GF-D8 (cell line): ENCODE measurements at places on chromosomes 13 and 19.

DNA sequence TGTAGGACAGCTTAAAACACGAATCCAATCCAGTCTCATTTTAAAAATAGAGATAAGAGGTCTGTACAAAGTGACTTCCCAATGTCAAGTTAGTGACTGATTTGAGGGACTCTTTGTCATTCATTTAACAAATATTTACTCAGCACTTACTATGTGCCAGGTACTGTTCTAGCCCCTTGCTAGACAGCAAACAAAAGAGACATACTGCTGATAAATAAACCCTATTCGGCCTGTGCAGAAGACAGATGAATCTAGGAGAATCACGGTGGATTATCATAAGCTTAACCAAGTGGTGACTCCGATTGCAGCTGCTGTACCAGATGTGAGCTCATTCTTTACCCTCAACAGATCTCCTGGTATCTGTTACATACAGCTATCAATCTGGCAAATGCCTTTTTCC is 6.4 kb upstream of the ELF1 start:
- no peak for DNase-seq

DNA sequence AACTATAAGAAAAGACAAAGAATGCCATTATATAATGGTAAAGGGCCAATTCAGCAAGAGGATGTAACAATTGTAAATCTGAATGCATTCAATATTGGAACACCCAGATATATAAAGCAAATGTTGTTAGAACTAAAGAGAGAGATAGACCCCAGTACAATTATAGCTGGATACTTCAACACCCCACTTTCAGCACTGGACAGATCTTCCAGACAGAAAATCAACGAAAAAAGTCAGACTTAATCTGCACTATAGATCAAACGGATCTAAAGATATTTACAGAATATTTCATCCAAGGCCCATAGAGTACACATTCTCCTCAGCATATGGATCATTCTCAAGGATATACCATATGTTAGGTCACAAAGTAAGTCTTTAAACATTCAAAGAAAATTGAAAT is 194.6 kb upstream of the DACH1 start:
- no peak for DNase-seq

DNA sequence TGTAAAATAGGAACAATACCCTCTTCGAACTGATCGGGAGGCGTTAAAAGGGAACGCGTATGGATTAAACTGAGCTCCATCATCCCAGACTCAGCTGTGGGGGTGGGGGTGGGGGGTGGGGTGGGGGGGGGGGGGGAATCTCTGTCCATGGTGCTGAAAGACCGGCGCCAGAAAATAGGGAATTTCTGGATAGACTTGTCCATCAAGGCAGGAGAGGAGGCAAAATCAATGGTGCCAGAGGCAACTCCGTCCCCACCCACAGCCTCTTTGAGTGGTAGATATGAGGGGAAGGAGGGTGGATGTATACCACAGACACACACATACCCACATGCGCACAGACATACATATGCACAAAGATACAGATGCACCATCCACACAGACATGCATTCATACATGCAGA is 37.4 kb downstream of the ZNF787 start:
- no peak for DNase-seq

DNA sequence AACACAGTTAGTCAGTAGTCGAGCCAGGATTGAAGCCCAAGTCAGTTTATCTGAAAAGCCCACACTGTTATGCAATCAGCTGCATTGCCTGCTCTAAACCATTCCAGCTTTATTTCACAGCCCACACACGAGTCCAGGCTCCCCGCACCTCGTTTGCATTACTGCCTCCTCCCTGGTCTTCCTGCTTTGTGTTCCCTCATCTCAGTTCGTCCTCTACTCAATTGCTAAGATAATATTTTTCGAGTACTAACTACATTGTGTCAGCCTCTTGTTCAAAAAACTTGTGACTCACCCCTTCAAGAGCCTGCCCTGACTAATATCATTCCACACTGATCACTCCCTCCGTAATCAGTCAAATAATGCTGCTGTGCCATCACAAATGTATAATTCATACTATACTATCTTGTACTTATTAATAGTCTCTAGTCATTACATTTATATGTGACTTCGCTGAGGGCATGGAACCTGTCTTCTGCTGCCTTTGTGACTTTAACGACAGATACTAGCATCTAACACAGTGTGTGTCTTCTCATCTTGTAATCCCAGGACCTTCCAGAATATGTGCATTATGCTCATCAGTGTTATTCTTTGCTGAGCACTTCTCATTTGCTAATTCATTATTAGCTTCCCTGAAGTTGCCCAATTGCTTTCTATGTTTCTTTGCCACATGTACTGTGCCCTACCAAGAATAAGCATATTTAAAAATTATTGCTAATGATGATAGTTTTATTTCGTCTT is 26.2 kb upstream of the WDFY2 start:
- DNase-seq, result no peak

- DNase-seq, result no peak
Observed at GRCh38 chr13:37701306-37701705, 102.7 kb upstream of the POSTN start.

- no peak for DNase-seq
Observed at GRCh38 chr19:40383668-40384248, 6.2 kb downstream of the HIPK4 start.

DNA sequence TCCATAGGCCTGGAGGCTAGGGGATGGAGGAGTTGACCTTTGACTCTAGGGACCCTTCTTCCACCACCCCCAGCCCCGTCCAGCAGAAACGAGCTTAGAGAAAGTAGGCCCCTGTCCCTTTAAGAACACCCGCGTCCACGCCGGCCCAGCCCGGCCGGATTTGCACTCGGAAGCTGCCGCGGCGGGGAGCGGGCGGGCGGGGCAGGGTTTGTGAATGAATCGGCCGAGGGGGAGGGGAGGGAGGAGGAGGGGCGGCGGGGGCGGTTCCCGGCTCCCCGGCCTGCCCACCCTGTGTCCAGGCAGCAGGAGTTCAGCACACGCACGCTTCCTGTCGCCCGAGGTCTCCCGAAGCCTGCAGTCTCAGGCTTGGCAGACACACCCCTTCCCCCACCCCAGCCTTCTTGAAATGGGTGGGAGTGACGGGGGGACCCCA is 1.5 kb downstream of the UNC13A start:
- DNase-seq, result no peak

GRCh38 chr19:40442328-40443130 is 1.6 kb downstream of the SERTAD3 start:
- no peak for DNase-seq

DNA sequence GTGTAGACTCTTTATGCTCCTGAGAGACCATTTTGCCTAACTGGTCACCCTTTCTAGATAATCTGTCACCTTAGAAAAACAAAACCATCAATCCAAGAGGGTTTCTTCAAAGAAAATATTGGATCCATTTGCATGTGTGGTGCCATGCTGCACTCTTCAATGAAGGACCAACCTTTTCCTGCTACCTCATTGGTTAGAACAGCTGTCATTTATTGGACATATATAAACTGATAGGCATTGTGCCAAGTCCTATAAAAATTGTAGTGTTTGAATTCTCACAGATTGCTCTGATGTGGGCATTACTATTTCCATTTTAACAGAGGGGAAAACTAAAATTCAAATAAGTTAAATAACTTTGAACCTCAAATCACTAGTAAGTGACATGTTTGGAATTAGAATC is 333.2 kb downstream of the MYO16 start:
- DNase-seq, result no peak

DNA sequence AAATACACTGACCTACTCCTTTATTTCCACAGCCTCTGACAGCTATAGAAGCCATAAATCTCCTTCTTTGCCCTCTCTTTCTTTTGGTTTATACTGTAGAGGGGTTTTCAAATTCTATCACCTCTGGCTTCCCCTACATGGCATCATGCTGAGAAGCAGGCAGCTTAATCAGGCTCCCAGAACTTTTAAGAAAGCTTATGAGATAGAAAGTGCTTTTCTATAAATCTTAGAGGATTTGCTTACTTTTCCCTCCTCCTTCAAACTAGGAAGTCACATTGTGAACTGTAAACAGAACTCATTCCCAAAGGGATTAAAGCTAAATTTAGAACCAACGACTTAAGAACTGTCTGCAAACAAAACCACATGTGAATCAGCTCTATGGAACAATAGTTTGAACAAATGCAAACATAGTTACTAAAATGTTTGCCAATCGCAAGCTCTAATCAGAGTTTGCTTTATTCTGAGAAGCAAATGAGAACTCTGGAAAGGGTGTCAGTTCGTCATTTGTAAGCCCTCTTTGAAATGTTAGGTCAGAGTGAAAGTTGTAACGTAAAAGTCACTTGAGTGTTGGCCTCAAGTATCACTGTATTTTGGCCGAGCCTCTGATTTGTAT is 344.1 kb downstream of the RFC3 start:
- DNase-seq, result no peak

DNA sequence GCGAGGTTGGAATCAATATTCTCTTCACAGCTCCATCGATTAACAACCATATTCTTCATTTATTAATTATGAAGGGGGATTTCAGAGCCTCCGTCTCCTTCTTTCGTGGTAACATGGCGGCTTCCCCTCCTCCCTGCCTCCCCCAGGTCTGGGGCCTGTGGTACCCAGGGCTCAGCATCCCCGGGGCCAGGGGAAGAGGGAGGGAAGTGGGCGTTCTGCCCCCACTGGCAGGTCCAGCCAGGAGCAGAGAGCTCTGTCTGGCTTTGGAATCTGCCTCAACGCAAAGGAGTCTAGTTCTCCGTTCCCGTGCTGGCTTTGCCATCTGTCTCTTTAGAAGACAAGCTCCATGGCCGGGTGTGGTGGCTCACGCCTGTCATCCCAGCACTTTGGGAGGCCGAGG is 37.8 kb upstream of the ONECUT3 start:
- no peak for DNase-seq

GRCh38 chr19:2054763-2055162 is 3.7 kb upstream of the MKNK2 start:
- DNase-seq, result no peak

DNA sequence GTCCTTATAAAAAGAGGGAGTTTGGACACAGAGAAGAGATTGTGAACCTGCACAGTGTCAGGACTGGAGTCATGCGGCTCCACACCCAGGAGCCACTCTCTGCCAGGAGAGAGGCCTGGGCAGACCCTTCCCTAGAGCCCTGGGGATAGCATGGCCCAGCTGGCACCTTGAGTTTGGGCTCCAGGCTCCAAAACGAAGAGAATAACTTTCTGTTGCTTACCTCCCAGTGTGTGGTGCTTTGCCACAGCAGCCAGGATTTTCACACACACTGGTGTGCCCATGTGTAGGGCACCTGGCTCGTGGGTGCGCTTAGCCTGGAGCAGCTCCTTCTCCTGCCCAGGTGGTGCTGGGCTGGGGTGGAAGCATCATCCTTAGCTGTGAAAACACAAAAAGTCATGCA is 344.3 kb downstream of the TEX29 start:
- no peak for DNase-seq

GRCh38 chr13:105035092-105035491 is 1500.4 kb downstream of the EFNB2 start:
- no peak for DNase-seq

- no peak for DNase-seq
Observed at GRCh38 chr19:44642377-44642776, 1.3 kb upstream of the PVR start.

DNA sequence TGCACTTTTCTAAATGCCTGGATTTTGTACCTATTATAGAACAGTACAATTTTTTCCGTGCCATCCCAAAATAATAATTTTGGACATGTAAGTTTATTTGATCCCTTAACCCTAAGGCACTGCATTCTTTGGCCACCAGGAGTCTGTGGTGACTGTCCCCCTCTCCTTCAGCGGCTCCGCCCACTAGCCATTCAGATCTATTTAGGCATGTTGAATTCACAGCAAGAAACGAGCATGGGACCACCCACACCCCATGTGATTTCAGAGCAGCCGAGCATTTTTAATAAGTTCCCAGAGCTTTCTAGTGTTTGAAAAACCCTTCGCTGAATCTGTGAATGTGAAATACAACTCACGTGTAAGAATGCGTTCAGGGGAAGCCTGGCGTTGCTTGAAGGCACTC is 567.5 kb downstream of the MYO16 start:
- DNase-seq, result no peak

DNA sequence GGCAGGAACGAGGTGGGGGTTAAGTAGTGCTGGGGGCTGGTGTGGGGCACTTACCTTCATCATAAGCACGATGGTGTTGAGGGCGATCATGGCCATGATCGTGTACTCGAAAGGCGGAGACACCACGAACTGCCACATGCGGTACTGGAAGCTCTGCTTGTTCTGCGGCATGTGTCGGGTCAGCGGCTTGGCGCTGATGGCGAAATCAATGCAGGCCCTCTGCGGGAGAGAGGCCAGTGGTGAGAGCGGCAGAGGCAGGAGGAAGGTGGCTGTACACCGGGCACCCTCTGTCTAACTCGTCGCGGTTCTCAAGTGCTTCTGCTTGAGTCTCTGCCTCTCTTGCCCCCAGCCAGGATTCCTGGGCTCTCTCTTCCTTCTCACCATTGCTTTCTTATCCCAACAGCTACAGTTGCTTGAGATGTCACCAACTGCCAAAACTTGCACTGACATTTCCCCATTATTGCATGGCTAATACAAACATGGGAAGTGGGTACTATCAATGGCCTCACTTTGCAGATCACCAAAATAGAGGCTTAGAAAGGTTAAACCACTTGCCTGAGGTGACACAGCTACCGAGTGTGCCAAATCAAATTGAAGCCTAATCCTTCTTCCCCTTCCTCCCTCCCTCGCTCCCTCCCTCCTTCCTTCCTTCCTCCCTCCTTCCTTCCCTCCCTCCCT is 105.0 kb downstream of the IER2 start:
- no peak for DNase-seq

- no peak for DNase-seq
Observed at GRCh38 chr13:75402787-75403186, 79.2 kb downstream of the TBC1D4 start.

DNA sequence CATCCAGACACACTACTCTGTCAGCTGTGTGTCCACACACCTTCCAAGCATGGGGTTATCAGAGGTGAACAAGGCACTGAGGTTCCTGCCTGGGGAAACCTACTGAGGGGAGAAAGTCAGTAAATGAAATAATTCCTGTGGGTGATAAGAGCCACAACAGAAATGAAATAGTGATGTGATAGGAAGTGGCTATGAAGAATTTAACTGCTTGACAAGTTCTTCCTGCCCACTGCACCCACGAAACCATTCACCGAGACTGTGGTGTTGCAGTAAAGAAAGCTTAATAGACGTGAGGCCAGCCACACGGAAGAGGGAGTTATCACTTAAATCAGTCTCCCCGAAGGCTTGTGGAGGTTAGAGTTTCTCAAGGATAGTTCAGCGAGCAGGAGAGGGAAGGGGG is 353.1 kb downstream of the UQCRFS1 start:
- DNase-seq, result no peak

GRCh38 chr13:39100996-39101738 is 62.9 kb downstream of the NHLRC3 start:
- no peak for DNase-seq

- DNase-seq, result no peak
Observed at GRCh38 chr19:12611361-12611699, 610 bp downstream of the ZNF791 start.
